ENCODE measurements at places on chromosomes 1 and 21.
A peak's percentile ranks its signal among the peaks of the same experiment; 100 is the strongest.

DNA sequence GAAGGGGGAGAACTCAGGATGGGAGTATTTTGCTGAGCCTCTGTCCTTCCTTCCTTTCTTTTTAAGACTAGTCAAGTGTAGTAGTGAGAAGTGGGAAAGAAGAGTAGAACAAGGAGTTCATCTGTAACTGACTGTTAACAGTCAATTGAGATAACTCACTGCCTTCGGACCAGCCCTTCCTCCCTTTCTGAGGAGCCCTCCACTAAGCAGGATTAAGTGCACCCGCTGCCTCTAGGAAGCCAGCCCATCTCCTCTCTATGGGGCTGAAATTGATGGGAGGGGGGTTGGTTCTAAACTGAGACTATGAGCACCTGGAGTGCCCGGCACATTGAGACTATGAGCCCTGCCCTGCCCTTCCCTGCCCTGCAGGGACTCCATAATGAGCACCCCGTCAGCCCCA is 72.7 kb upstream of the TINAGL1 start:
- no peak overlapping the region for H3K27ac ChIP-seq
- H3K36me3 ChIP-seq: no peaks in the 10 kb centered on the region
- no peaks in the 10 kb centered on the region for H3K27me3 ChIP-seq
- H3K4me1 ChIP-seq: no peaks in the 10 kb centered on the region

- no peaks in the 10 kb centered on the region for H3K36me3 ChIP-seq
- DNase-seq: no peak
- H3K4me1 ChIP-seq: no peaks in the 10 kb centered on the region
- H3K27ac ChIP-seq: no peak overlapping the region
- no peak overlapping the region for H3K4me3 ChIP-seq
Measured at GRCh38 chr1:53068314-53069099, 6.5 kb downstream of the PODN start.

DNA sequence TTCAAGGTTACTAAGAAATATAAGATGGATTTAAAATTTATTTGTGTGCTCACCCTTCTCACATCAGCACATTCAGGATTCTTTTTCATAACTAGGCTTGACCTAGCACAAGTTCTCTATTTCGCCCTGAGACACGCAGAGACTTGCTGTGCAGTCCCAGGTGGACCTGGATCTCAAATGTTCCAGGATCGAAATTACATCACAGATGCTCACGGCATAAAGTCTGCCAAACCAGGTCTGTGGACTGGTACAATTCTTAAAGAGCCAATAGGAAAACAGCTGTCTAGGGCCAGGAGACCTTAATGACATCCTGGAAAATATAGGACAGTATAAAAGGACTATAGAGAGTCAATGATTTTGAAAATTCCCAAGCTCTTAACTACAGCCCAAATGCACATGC is 2.2 kb downstream of the PGBD5 start:
- H3K27ac ChIP-seq: no peak overlapping the region
- no peak overlapping the region for H3K4me3 ChIP-seq
- peaks cover 38% of the 10 kb centered on the region for H3K27me3 ChIP-seq
- DNase-seq: no peak
- H3K36me3 ChIP-seq: no peaks in the 10 kb centered on the region
- H3K4me1 ChIP-seq: peaks cover 7% of the 10 kb centered on the region

DNA sequence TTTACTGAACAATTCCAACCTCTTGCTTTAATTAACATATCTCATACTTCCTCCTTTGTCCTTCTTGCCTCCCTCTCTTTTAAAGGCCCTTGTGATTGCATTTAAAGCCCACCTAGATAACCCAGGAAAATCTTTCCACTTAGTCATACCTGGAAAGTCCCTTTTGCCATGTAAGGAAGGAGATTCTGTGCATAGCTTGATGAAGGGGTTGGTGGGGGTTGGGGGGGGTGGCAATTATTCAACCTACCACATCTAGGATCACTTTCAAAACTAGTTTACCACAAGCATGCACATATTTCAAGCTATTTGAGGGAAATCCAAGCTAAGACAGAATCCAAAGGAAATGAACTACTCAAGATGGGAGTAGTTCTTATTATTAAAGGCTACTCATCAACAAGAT is 249.1 kb upstream of the PTBP2 start:
- no peaks in the 10 kb centered on the region for H3K4me1 ChIP-seq
- no peak for DNase-seq
- H3K4me3 ChIP-seq: no peak overlapping the region
- H3K27ac ChIP-seq: no peak overlapping the region
- H3K36me3 ChIP-seq: no peaks in the 10 kb centered on the region

- DNase-seq: no peak
- H3K4me1 ChIP-seq: no peaks in the 10 kb centered on the region
- peaks cover 4% of the 10 kb centered on the region for H3K36me3 ChIP-seq
- H3K4me3 ChIP-seq: peak overlapping the region; percentile 75
- H3K27ac ChIP-seq: peak overlapping the region; percentile 81
Measured at GRCh38 chr1:89125240-89125912, 538 bp downstream of the GBP2 start.

DNA sequence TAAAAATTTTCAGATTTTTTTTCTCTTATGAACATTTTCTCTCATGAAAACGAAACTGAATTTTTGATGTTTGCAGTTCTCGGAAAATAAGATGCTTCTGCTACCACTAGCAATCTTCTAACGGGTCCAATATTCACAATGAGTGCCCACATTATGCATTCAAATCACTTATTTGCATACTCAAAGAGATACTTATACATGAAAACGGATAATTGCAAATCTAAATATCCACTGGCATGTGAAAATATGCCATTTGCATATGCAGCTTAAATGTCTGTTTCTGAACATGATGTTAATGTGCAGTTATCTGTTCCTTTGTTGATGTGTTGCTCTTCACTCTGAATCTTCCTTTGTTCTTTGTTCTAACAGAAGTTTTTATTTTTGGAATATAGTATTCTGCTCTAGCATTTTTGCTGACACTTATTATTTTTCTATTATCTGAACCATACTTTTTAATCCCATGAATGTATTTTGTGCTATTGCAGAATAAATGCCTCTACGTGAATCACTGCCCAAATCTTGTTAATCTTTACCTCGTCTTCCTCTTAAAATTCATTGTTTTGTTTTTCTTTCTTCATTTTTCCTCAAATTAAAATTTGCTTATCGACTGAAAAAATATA is 259.4 kb upstream of the BRINP3 start:
- no peaks in the 10 kb centered on the region for H3K36me3 ChIP-seq
- H3K4me3 ChIP-seq: no peak overlapping the region
- no peaks in the 10 kb centered on the region for H3K4me1 ChIP-seq

DNA sequence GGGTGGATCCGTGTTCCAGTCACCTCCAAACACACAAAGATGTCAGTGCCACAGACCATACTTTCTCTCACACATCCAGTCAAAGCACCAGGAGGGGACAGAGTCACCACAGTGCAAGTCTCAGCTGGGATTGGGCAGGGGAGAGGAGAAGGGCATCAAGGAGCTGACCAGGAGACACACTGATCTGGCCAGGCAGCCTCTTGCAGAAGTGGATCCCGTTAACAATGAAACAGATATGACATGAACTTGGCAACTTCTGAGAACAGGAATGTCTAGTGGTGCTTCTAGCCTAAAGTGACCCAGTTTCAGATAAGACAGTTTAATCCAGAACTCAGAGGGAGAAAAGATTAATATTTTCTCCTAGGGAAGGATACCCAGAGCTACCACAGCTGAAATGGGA is 71.0 kb downstream of the HIVEP3 start:
- no peak overlapping the region for H3K27ac ChIP-seq
- no peaks in the 10 kb centered on the region for H3K27me3 ChIP-seq
- H3K4me1 ChIP-seq: no peaks in the 10 kb centered on the region

DNA sequence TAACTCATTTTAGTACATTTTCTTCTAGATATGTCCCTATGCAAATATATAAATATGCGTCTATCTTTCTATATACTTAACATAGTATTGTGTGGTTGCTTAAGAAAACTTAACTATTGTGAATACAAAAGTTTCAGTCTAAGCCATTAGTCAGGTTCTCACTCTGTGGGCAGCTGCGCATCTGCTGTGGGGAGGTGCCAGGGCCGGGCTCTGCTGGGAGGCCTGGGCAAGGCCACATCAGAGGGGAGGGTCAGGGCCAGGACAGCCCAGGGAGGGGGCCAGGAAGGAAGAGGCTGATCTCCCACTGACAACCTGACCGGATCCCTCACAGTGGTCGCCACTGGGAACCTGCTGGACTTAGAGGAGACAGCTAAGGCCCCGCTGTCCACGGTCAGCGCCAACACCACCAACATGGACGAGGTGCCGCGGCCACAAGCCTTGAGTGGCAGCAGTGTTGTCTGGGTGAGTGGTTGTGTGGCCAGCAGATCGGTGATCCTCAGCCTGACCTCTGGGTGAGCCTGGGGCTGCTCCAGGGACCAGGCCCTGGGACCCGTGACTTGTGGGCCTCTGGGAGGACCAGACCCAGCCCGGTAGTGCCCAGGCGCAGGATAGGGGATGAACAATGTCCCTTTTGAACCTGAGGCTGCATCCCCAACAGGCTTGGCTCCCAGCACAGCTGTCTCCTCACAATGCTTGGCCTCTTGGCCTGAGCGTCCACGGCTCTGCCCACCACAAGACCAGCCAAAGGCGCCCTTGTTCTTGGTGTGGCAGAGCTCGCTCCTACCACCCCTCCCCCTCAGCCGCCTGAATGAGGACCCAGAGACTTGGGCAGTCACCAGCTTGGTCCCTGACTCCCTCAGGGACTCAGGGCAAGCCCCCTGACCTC is 20.2 kb downstream of the LDLRAP1 start:
- H3K27ac ChIP-seq: peak overlapping the region; percentile 70
- H3K4me1 ChIP-seq: peaks cover 78% of the 10 kb centered on the region
- H3K4me3 ChIP-seq: peak overlapping the region; percentile 60
- H3K36me3 ChIP-seq: peaks cover 22% of the 10 kb centered on the region
- no peaks in the 10 kb centered on the region for H3K27me3 ChIP-seq
- no peak for DNase-seq

GRCh38 chr1:75768016-75768415 is 18.0 kb upstream of the RABGGTB start:
- no peak overlapping the region for H3K27ac ChIP-seq
- no peaks in the 10 kb centered on the region for H3K4me1 ChIP-seq
- no peak for DNase-seq
- H3K36me3 ChIP-seq: no peaks in the 10 kb centered on the region
- H3K27me3 ChIP-seq: no peaks in the 10 kb centered on the region

DNA sequence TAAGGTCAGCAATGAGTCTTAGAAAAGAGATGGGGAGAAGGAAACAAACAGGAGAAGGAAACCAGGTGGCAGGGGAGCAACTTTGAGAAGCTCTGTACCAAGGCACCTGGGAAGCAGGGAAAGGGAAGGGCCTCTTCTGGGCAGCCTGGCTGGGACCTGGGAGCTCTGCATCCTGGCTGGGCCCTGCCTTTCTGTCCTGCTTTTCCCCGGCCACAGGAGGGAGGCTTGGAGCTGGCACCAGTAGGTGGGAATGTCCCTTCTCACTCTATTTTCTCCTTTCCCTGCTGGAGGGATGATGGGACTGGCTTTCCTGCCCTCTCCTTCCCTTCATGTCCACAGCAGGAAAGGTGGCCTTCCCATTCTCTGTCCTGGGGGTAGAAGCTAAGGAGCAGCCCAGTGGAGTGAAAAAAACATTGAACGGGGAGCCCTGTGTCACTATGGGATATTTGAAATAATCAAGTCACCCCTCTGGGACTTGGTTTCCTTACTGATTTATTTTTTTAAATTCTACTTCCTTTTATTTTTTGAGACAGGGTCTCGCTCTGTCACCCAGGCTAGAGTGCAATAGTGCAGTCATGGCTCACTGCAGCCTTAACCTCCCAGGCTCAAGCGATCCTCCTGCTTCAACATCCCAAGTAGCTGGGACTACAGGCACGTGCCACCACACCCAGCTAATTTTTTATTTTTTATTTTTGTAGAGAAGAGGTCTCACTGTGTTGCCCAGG is 5.1 kb upstream of the NES start:
- no peaks in the 10 kb centered on the region for H3K36me3 ChIP-seq
- DNase-seq: no peak
- H3K27me3 ChIP-seq: peaks cover 29% of the 10 kb centered on the region
- H3K4me1 ChIP-seq: peaks cover 13% of the 10 kb centered on the region
